Endodermal cell (in vitro differentiated cells): ENCODE measurements at places on chromosomes 2 and 18. TPM values are rescaled to one million over a fixed set of nuclear protein-coding genes. Genes with fewer than 3 reads are reported as not detected.

ADRA2B gene
- total RNA-seq: 2.3 and 2.4 TPM in 2 replicates

GRCh38 chr18:28065031-28065792 is 111.7 kb downstream of the CDH2 start:
- peaks cover 19% of the 10 kb centered on the region for H3K4me1 ChIP-seq
- H3K27ac ChIP-seq: peak overlapping the region; percentile 86
- peak overlapping the region; percentile 83 for H3K4me3 ChIP-seq
- peaks cover 62% of the 10 kb centered on the region for H3K36me3 ChIP-seq

GPR35 gene
- 0.21 to 1.1 TPM (median 0.71 TPM) in 3 replicates for total RNA-seq

DNA sequence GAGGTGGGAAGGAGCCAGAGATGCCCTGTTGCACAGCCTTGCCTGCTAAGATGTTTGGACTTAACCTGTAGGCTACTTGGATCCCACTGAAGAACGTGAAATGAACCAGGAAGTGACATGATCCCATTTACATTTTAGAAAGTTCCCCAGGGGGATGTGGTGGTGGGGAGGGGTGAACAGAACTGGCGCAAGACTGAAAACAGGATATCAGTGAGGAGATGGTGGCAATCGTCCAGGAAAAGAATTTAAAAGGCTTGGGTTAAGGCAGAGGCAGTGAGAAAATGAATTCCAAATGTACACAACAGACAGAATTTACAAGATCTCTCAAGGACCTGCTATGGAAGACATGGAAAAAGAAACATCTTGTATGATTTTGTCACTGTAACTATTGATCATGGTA is 42.3 kb downstream of the SULT1C2 start:
- no peak overlapping the region for H3K4me3 ChIP-seq
- H3K36me3 ChIP-seq: no peaks in the 10 kb centered on the region
- H3K4me1 ChIP-seq: peaks cover 3% of the 10 kb centered on the region
- H3K27ac ChIP-seq: no peak overlapping the region

DNA sequence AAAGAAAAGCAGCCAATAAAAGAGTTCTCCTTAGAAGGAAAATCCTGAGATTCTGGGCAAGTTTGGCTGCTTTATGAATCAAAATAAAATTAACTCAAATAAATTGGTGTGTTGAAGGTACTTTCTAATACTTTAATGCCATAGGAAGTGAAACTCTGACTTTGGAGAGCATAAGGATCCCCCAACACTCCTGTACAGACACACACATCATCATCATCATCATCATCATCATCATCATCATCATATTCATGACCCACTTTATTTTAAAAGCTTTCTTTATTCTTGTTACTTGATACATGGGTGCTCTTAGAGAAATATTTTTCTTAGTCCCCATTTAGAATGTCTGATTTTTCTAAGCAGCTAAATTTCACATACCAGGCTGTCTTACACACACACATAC is 283.1 kb upstream of the CYRIA start:
- H3K36me3 ChIP-seq: no peaks in the 10 kb centered on the region
- no peaks in the 10 kb centered on the region for H3K27me3 ChIP-seq
- peaks cover 17% of the 10 kb centered on the region for H3K4me1 ChIP-seq
- no peak overlapping the region for H3K27ac ChIP-seq

DNA sequence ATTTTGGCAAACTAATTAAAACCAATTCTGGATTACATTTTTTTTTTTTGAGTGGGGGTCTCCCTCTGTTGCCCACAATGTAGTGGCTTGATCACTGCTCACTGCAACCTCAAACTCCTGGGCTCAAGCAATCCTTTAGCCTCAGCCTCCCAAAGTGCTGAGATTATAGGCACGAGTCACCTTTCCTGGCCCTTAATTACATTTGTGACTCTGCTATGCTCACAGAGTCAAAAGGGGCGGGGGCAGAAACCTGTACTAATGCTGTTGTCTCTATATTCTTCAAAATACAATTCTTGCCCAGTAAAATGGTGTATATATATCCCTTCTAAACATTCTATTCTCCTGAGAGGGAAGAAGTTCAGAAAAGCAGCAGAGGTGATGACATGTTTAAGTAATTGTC is 23.2 kb downstream of the PRKD3 start:
- H3K4me1 ChIP-seq: peaks cover 17% of the 10 kb centered on the region
- no peaks in the 10 kb centered on the region for H3K27me3 ChIP-seq
- H3K27ac ChIP-seq: no peak overlapping the region
- H3K36me3 ChIP-seq: peaks cover 56% of the 10 kb centered on the region
- H3K4me3 ChIP-seq: no peak overlapping the region

DNA sequence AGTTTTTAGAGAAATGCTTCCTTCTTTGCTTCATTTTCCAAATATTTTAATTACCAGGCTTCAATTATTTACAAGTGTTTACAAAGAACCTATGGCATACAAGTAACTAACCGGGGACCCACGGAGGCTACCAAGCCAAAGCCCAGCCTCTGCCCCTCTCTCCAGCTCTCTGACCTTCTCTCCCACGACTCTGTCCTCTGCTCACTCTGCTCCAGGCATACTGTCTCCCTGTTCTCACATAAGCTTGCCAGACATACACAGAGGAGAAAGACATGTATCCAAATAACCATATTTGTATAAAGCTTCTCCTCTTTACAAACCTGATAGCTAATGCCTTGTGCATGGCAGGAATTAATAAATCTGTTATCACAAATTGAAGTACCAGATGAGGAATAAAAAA is 141.3 kb downstream of the ZNF521 start:
- no peak overlapping the region for H3K4me3 ChIP-seq
- no peaks in the 10 kb centered on the region for H3K27me3 ChIP-seq
- H3K36me3 ChIP-seq: no peaks in the 10 kb centered on the region
- H3K27ac ChIP-seq: no peak overlapping the region
- no peak for DNase-seq

DNA sequence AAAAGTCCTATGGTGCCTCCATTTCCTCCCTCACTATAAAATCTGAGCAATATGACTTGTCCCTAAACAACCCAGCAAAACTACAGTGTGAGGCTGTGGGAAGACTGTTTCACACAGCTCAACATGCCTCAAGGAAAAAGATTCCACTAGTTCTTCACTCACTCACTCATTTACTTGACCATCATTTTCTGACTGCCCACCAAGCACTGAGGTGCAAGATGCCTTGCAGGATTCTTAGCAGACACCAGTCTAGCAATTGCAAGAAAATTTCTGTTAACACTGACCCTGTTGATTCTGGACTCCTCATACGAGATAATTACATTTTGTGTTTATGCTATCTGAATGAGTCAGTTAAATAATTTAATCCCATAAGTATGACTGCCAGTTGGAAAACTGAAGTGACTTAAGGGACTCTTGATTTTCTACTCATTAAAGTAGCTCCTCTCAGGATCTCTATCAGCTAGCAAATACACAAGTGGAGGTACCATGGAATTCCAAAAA is 51.9 kb upstream of the PCBP1 start:
- peaks cover 4% of the 10 kb centered on the region for H3K36me3 ChIP-seq
- DNase-seq: no peak
- no peak overlapping the region for H3K27ac ChIP-seq
- H3K4me3 ChIP-seq: no peak overlapping the region
- H3K4me1 ChIP-seq: peaks cover 17% of the 10 kb centered on the region

DNA sequence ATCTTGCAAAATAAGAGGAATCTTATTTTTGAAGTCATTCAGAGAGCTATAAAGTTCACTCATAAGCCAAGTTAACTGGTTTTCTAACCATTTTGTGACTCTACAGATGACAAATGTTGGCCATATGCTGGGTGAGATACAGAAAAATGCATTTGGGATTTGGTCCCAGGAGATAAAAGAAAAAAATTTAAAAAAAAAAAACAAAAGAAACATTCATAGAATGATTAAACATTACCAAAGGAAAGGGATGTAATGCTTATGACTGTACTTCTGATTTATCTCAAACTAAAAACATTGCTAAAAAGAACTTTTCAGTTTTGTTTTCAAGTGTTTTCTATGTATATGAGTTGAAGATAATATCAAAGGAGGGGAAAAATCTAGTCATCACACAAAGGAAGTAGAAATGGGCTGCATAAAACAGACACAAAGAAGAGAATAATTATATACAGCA is 43.1 kb downstream of the PELI1 start:
- H3K4me3 ChIP-seq: no peak overlapping the region
- H3K36me3 ChIP-seq: peaks cover 93% of the 10 kb centered on the region
- no peaks in the 10 kb centered on the region for H3K4me1 ChIP-seq
- no peaks in the 10 kb centered on the region for H3K27me3 ChIP-seq

GRCh38 chr2:196322973-196323810 is 151.8 kb upstream of the STK17B start:
- no peak for DNase-seq
- no peak overlapping the region for H3K4me3 ChIP-seq
- no peaks in the 10 kb centered on the region for H3K4me1 ChIP-seq
- no peaks in the 10 kb centered on the region for H3K36me3 ChIP-seq
- no peaks in the 10 kb centered on the region for H3K27me3 ChIP-seq
- no peak overlapping the region for H3K27ac ChIP-seq

DNA sequence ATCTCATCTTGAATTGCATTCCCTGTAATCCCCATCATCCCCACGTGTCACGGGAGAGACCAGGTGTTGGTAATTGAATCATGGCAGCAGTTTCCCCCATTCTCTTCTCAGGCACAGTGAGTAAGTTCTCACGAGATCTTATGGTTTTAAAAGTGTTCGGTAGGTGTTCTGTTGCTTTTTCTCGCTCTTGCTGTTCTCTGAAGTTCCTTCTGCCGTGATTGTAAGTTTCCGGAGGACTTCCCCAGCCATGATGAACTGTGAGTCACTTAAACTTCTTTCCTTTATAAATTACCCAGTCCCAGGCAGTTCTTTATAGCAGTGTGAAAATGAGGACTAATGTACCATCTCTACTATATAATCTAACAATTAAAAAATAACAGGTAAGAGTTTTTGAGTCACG is 409.9 kb upstream of the NRXN1 start:
- no peaks in the 10 kb centered on the region for H3K27me3 ChIP-seq
- no peak overlapping the region for H3K27ac ChIP-seq
- no peak overlapping the region for H3K4me3 ChIP-seq
- no peak for DNase-seq

CIB4 gene
- total RNA-seq: not detected in 2 replicates

DNA sequence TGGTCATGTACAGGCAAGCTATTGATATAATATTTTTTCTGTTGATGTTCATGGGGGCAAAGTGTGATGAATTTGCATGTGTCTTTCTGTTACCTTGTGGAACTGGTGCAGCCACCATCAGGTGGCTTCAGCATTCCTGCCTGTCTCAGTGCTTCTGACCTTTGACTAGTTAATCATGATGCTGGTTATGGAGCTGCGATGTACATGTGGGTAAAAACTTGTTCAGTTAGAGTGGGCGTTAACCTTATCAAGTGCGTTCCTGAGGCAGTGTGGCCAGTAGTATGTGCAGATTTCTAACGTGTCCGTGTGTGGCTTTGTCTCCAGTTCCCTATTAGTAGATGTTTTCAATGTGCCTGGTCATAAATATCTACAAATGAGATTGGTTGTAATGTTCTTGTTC is 127.4 kb upstream of the ZSWIM2 start:
- no peak overlapping the region for H3K4me3 ChIP-seq
- DNase-seq: no peak
- H3K27me3 ChIP-seq: no peaks in the 10 kb centered on the region
- H3K27ac ChIP-seq: no peak overlapping the region

GRCh38 chr2:226661789-226662545 is 137.7 kb downstream of the IRS1 start:
- no peak for DNase-seq
- H3K27ac ChIP-seq: no peak overlapping the region
- no peaks in the 10 kb centered on the region for H3K27me3 ChIP-seq
- H3K36me3 ChIP-seq: no peaks in the 10 kb centered on the region

FBXO41 gene
- total RNA-seq: 8.9 and 9.0 TPM in 2 replicates

DNA sequence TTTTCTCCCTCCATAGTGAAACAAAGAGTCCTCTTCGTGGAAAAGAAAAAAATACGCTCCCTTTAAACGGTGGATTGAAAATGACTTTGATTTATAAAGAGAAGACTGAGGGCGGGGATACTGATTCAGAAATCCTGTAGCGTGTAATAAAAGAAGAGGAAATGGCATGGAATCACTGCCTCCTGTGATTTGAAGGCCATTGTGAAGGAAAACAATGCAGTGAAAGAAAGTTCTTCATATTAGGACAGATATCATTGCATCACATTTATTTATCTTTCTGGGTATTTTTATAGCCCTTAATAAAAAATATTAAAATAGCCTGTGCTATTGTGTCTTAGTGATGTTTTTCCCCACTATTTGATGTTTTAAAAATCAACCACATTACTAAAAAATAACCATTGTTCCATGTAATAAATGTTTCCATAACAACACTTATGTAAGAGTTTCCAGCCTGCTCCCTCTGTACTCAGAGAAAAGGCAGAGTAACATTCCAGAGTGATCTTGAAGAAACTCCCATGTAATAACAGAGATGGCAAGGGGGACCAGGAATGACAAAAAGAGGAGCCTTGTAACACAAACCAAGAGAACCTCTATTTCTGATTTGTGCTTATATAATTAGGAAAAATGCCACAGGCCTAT is 8.0 kb downstream of the MRPL33 start:
- H3K27ac ChIP-seq: no peak overlapping the region
- H3K27me3 ChIP-seq: no peaks in the 10 kb centered on the region
- DNase-seq: no peak
- H3K4me1 ChIP-seq: no peaks in the 10 kb centered on the region
- peaks cover 26% of the 10 kb centered on the region for H3K36me3 ChIP-seq

ADGRF3 gene
- total RNA-seq: 0.26 to 0.93 TPM (median 0.48 TPM) in 3 replicates

DNA sequence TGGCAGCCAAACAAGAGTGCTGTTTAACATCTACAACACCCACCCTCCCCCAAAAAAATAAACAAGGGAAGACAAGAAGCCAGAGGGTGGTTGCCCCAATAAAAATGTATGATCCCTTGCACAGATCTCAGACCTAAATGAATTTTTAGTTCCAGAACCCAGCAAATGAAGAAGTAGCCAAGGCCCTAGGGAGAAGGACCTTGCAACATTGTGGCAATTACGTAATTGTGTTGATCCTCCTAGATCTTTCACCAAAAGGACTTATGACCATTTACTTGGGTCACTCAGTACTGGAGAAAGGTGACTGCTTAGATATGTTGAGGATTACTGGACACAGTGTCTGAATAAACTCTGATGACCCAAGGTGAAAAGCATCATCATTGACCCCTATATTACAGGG is 1393.8 kb downstream of the LRP1B start:
- no peaks in the 10 kb centered on the region for H3K36me3 ChIP-seq
- no peaks in the 10 kb centered on the region for H3K27me3 ChIP-seq
- no peak overlapping the region for H3K27ac ChIP-seq
- H3K4me3 ChIP-seq: no peak overlapping the region

DNA sequence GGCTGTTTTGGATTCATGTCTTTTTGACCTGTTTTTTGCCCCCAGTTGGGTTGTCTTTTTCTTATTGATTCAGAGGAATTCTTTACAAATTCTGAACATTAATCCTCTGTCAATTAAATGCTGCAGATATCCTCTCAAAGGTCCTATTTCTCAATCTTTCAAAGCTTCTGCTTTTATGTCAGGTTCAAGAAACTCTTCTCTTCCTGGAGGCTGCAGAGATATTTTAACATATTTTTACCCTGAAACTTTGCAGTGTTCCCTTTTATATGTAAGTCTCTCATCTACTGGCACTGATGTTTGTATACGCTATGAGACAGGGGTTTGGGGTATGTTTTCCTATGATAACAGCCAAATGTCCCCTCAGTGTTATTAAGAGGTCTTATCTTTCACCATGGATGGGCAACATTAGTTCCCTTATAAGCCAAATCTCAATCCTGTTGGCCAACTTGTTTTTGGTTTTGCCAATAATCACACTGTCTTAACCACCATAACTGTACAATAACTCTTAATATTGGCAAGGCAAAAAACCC is 159.3 kb downstream of the HDAC4 start:
- no peaks in the 10 kb centered on the region for H3K27me3 ChIP-seq
- no peak for DNase-seq
- H3K4me3 ChIP-seq: no peak overlapping the region
- peaks cover 5% of the 10 kb centered on the region for H3K4me1 ChIP-seq
- H3K27ac ChIP-seq: no peak overlapping the region
- no peaks in the 10 kb centered on the region for H3K36me3 ChIP-seq

GRCh38 chr18:23207191-23207955 is 72.1 kb downstream of the CABLES1 start:
- H3K27me3 ChIP-seq: no peaks in the 10 kb centered on the region
- H3K36me3 ChIP-seq: no peaks in the 10 kb centered on the region
- no peak overlapping the region for H3K27ac ChIP-seq
- DNase-seq: peak; percentile 65

UGT1A9 gene
- not detected in 2 replicates for total RNA-seq
